CD4-positive, alpha-beta T cell treated with Interleukin-6 for 4 hours (primary cell): ENCODE measurements at places on chromosomes 6 and 20.

GRCh38 chr20:61912665-61913422 lies 152.8 kb downstream of the TAF4 start:
- no peak for DNase-seq

GRCh38 chr6:142637624-142638351 lies 307.2 kb downstream of the HIVEP2 start:
- DNase-seq, result no peak

GRCh38 chr6:90194371-90194841 lies 102.2 kb downstream of the BACH2 start:
- peak; percentile 38 for DNase-seq

DNA sequence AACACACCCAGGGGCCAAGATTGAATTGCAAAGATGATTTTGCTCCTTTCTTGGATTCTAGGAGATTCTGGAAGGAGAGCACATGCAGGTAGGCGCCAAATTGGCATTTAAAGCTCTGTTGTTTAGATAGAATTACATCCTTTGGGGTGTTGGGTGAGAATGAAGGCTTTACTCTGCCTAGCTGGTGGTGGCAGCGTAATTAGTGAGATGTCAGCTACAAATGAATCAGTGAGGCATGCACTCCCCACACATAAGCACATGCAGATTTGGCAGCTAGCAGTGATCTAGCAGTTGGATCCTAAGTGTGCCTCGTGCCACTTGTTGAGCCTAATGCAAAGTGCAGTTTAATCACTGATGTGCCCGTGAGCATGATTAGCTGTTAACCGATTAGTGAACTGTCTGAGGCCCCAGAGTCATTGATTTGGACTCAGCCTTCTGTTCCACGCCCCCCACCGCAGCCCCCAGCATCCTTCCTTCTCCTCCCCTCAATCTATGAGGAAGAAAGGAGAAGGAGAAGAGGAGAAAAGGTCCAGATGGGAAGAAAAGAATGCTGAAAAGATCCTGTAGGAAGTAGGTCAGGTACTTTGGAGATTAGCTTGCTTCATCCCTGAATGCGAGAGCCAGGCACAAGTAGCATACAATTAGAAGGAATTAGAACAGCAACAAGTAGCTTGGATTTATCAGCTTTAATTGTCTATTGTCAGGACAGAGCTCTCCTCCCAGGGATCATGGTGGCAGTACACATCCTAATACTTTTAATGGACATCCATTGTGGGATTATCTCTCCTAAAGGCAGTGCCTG lies 6.0 kb upstream of the PRDM1 start:
- no peak for DNase-seq

DNA sequence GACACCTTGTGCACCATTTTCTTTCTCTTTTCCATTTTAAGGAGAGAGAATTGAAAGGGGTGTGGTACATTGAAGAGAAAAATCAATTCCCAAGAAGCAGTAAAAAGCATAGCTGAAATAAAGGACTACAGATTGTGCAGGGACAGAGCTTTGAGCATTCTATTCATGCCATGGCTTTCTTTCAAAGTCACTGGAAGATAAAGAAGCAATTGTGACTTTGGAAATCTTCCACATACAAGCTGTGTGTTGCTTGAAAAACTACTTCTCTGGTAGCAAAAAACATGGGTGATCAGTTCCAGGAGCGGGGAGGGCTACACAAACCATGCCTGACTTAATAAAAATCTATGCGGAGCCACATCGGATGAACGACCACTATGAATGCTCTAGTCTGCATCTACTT lies 230.2 kb upstream of the THEMIS start:
- no peak for DNase-seq

GRCh38 chr20:11041396-11041795 lies 367.6 kb upstream of the JAG1 start:
- no peak for DNase-seq

- no peak for DNase-seq
Observed at GRCh38 chr20:2871661-2872458, 1.4 kb upstream of the PTPRA start.

DNA sequence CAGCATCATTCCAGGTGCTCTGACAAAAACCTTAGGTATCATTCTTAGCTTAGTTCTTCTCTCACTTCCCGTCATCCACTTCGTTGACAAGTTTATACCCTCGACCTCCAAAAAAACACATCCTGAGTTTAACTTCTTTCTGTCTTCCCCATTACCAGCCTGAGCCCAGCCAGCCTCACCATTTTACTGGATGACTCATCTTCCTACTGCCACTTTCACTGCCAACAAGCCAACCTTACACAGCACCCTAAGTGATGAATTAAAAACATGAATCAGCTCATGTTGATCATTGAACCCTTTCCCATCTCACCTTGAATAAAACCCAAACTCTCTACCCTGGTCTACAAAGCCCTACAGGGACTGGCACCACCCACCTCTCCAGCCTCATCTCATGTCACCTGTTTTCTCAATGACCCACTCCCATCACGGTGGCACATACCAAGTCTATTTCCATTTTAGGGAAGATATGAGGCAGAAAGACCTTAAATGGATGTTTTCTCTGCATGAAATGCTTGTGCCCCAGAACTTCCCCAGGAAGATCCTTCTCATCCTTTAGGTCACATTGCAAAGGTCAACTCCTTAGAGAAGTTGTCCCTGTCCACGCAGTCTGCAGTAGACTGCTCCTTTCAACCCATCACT lies 9.9 kb upstream of the UST start:
- no peak for DNase-seq

- DNase-seq, result no peak
Observed at GRCh38 chr20:47063407-47063806, 168.8 kb downstream of the EYA2 start.

GRCh38 chr6:26367114-26367513 lies 2.1 kb downstream of the BTN3A2 start:
- DNase-seq, result no peak

DNA sequence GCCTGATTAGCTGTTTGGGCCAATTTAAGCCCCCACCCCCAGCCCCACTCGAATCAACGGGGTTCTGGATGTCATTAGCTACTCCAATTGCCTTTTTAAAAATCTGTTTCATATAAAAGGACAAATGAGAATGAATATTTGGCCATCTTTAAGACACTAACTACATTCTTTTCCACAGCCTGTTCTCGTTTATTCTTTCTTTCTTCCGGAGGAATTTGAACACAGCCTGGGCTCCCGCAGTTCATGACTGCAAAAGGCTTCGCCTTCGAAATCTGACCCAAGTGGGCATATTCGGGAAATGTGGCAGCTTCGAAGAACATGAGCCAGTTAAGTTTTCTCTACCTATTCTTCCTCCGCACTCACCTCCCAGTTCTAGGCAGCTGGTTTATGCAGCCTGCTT lies 49.4 kb upstream of the NFATC2 start:
- no peak for DNase-seq

- no peak for DNase-seq
Observed at GRCh38 chr6:46655803-46656202, 3.0 kb downstream of the SLC25A27 start.

GRCh38 chr20:58375759-58376352 lies 13.2 kb upstream of the VAPB start:
- no peak for DNase-seq

GRCh38 chr20:23656372-23656771 lies 18.6 kb upstream of the CST3 start:
- no peak for DNase-seq

DNA sequence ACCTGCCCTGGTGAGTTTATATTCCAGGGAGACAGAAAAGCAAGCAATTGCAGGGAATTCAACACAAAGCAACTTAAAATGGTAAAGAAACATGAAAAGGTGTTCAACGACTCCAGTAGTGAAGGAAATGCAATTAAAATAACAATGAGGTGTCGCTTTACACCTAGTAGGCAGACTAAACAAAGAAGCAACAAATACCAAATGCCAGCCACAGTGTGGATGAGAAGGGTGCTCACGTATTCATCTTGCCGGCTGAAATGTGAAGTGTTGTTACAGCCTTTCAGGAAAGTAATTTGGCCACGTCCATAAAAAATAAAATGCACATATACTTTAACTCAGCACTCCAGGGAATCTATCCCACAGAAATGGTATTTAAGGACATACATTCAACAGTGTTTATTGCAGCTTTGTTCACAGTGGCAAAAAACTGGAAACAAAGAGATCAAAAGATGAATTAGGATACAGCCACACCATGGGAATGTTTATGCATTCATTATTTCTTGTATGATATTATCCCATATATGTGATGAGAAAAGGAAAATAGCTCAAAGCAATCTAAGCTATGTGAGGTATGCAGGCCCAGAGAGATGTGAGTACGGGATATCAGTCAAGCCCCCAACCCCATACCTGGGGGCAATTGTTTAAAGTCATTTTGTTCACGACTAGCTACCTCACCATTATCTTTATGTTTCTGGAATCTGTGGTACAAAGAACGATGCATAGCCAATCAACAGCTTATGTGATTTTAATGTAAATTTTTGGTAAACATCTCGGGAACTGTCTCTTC lies 266.0 kb upstream of the SOX4 start:
- no peak for DNase-seq

DNA sequence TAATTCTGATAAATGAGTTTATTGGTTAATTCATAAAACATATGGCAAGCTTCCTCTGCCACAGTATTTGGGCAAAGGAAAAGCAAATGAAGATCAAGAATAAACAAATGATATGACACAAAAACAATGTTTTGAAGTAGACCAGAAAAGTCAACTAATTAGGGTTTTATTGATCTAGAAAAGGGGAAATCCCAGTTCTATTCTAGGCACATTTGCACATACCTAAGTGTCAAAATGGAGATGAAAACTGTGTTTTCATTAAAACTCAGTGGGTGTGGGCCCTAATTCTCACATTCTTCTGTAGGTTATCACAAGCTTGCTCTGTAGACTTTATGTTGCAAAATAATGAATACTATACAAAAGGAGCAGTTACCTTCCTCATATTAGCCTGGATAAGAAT lies 69.0 kb upstream of the TENT5A start:
- no peak for DNase-seq

GRCh38 chr20:56299362-56299761 lies 50.8 kb downstream of the MC3R start:
- no peak for DNase-seq

- DNase-seq, result no peak
Observed at GRCh38 chr6:166266336-166266735, 41.9 kb downstream of the PRR18 start.

GRCh38 chr20:20551409-20551808 lies 161.0 kb downstream of the RALGAPA2 start:
- no peak for DNase-seq
